ENCODE measurements at places on chromosomes 11 and 22.
A peak's percentile ranks its signal among the peaks of the same experiment; 100 is the strongest.

DNA sequence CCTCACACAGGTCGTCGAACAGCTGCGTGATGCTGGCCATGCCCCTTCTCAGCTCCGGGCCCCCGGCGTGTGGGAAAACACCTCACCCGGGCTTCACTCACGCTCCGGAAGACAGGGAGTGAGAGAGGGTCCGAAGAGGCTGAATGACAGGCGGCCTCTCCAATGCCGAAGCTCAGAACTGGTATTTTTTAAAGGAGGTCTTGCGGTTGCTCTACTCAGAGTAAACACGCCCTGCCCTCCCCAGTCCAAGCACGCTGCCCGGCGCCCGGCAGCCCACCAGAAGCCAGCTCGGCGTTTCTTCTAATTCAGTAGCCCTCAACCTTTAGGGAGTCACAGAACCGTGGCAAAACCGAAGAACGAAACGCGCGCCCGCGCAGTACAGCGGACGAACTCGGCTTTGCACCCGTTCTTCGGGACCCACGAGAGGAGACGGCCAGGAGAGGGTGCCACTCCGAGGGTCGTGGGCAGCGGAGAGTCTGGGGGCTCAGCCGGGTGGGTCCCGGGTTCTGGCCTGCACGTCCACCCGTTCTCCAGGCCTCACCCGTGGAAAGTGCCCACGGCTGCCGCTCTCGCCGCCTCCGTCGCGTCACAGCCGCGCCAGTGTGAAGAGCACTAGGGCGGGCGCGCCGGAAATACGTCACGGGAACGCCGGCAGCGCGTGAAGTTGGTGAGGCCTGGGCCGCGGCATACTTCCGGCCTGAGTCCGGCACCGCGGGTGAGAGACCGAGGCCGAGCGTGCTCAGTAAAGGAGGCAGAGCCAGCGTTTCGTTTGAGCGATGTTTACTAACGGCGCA is at the start of gene TUBGCP6:
TSS of gene TUBGCP6 (minus strand) at position 604 of the 794 bp plus-strand sequence. CDS start at position 40, 564 bp downstream.
- peak; percentile 92 for DNase-seq

- DNase-seq: peak; percentile 35
These were observed 506.3 kb upstream of the LUZP2 start for GRCh38 chr11:23990346-23991164.

DNA sequence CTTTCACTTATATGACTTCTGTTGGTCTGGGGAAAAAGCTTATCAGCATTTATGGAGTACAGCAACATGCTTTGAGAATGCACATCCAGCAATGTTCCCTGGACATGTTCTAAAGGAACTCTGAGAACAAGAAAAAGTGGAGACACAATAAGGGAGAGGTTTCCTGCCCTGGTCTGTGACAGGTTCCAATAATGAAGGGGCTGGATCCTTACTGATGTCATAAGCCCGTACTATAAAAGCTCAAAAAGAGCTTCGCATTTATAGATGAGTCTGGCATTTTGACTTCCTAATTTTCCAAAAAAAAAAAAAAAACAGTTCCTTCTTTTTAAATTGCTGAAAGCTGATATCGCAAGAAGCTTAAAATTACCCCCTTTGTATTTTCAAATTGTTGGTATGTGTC is 129.1 kb downstream of the MPPED2 start:
- no peak for DNase-seq

DNA sequence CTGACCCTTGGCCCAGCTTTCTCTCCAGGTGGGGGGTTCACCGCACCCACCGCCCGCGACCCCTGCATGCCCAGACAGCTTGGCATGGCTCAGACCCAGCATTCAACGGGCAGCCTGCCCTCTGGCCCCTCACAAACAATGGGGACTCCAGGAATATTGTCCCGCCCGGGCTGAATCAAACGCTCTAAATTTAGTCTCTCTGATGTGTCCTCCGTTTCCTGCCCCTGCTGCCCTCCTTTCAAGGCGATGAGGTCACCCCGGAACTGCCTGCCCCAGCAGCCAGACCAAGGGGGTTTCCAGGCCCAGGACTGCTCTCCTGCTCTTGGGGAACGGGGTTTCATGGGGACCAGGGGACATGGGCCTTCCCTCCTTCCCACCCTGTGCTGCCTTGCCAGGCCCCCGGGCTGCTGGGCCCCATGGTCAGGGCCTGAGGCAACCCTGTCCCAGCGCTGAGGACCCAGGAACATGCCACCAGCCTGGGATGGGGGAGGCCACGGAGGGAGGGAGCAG is 10.1 kb upstream of the PDGFB start:
- peak; percentile 95 for DNase-seq

GRCh38 chr22:29310863-29311339 is 4.5 kb downstream of the GAS2L1 start:
- peak; percentile 90 for DNase-seq

DNA sequence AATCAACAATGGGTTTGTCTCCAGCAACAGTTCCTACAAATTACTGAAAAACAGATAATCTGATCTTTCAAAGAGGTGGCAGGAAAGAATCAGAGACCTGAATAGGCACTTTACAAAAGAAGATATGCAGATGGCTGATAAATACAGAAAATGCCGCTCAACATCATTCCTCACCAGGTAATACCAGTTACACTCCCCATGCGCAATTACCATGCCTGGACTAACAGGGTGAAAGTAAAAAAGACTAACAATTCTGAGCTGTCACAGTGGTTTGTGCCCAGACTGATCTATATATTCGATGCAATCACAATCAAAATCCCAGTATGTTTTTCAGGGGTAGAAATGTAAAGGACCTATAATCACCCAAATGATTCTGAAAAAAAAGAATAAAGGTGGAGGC is 10.0 kb downstream of the SNX32 start:
- DNase-seq: no peak

- DNase-seq: no peak
These were observed 71.7 kb downstream of the PAK1 start for GRCh38 chr11:77402218-77402556.

GRCh38 chr11:3861683-3862082 is 6.2 kb downstream of the STIM1 start:
- no peak for DNase-seq

GRCh38 chr22:39577366-39577765 is 6.8 kb downstream of the CACNA1I start:
- DNase-seq: no peak

DNA sequence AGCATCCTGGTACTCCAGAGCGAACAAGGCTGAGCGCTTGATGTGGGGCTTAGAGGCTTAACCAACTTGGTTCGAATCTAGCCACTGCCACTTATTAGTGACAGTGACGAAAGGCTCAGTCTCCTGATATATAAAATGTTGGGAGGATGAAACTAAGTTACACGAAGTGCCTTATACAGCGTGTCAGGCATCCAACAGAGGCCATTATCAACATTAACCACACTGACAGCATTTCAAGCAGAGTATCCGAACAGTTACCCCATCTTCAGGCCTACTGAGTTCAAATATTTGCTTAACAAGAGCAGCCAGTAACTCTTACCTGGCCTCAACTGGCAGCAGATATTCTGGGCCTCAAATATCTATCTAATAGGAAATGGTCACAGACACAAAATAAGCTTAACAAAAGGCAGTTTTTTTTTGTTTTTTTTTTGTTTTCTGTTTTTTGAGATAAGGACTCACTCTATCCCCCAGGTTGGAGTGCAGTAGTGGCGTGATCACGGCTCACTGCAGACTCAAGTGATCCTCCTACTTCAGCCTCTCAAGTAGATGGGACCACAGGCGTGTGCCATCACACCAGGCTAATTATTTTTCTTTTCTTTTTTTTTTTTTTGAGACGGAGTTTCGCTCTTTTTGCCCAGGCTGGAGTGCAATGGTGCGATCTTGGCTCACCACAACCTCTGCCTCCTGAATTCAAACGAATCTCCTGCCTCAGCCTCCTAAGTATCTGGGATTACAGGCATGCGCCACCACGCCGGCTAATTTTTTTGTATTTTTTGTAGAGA is 2.9 kb downstream of the SERPIND1 start:
- no peak for DNase-seq

- DNase-seq: no peak
These were observed 5.5 kb downstream of the C11orf24 start for GRCh38 chr11:68266121-68266891.

DNA sequence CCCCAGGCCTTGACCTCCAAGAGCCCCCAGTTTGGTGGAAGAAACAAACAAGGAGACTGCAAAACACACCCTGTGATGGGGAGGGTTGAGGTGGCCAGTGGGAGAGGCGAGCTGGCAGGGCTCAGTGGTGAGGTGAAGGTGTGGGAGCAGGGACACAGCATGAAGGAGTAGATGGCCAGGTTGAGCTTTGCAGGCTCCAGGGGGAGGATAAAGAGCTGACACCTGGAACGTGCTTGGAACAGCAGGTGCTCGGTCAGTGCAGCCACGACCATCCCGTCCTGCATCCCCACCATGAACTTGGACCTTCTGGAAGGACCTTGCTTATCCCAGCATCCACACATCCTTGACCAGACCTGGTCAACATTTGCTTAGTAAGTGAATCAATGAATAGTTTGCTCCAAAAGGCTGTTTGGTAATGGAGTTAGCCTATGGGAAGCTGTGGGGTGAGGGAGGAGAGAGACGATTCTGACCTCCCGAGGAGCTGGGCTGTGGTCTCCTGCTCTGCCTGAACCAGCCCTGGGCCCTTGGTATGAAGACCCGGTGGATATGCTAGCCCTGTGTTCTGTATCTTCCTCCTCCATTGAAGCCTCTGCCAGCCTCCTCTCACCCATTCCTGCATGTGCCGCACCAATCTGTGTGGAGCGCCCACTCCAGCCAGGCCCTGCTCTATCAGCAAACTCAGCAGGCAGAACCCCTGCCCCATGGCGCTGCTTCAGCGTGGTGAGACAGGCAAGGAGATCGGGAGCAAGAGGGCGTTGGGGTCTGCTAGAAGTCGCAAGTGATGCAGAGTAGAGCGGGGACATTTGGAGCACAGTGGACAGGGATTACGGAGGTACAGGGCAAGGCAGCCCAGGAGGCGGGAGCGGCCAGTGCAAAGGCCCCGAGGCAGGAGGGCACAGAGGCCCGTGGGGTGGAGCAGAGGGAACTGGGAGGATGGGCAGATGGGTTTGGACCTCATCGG is 9.9 kb downstream of the LINC01488 start:
- no peak for DNase-seq

GRCh38 chr11:78390809-78391208 is 26.8 kb downstream of the GAB2 start:
- DNase-seq: no peak

- DNase-seq: no peak
These were observed 904.5 kb downstream of the DLG2 start for GRCh38 chr11:84722583-84723108.

GRCh38 chr11:37747121-37747520 is 1149.1 kb upstream of the RAG2 start:
- DNase-seq: no peak

- no peak for DNase-seq
These were observed 6.3 kb downstream of the GRIK4 start for GRCh38 chr11:120517801-120518291.

DNA sequence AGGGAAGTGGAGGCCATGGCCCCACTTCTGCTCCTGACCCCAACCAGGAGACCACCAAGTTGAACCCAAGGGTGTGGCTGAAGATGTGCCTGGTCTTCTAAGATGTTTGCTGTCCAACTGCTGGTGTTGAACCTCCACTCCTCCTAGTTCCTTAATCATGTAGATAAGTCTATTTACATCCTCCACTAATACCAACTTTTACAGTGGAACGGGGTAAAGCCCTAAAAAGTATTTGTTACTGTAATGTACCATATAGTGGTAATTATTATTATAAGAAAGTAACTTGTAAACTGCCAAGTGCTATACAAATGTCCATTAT is 19.0 kb upstream of the RASSF10 start:
- DNase-seq: no peak

DNA sequence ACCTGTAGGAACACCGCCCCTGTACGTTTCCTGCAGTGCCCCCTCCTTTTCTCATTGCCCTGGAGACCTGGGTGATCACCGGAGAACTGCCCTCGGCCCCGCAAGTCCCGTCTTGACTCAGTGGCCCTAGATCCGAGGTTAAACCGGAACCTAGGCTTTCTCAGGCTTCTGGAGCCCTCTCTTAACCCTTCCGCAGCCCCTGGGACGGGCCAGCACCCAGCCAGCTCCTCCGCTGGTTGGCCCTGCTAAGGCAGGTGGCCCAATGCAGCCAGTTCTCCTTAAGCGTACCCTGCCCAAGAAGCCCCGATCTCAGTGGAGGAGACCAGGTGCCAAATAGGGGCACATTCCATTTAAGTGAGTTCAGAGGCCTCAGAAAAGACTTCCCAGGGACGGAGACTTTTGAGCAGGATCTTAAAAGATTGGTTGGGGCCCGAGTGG is 776 bp downstream of the NLRX1 start:
- DNase-seq: no peak

- DNase-seq: no peak
These were observed 680.5 kb upstream of the API5 start for GRCh38 chr11:42631220-42631843.

DNA sequence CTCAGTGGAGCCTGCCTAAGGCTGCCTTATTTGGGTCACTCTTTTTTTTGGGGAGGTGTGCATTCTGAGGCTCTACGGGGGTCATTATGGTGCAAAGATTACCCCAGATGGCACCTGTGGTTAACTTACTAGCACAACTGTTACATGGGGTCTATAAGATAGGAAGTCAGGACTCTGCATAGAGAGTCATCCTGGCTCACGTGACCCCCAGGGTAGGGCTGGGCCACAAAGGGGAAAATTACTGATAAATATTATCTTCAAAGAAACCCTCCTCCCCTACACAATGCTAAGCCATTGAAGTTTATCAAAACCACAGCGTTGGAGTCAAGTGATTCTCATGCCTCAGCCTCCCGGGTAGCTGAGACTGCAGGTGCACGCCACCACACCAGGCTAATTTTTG is 397.1 kb downstream of the MN1 start:
- no peak for DNase-seq

DNA sequence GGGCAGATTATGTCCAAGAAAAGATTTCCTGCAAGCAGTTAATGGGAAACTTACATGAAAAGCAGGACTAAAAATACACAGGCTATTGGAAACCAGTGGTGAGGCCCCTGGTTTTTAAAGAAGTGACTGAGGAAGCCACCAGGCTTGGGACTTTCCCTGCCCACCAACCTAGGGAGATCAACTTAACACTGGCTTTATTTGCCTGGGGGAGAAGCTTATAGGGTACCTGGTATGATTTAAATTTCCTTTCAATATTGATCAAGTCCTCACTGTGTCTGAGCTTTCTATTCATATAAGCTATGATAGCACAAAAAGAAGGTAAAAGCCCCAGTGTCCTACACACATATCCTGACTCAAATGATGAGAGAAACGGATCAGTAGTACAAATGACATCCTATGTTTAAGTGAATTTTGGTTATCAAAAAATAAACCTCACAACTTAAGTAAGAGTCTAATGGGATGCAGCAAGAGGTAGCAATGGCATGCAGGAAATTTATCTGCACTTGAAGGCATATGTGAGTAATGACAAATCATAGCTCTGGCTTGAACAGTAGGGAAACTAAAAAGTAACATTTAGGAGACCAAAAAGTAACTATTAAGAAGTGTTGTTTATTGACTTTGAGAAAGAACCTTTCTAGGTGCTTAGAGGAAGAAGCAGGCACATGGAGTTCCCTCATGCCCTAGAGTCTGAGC is 85.3 kb downstream of the GAB2 start:
- DNase-seq: no peak

DNA sequence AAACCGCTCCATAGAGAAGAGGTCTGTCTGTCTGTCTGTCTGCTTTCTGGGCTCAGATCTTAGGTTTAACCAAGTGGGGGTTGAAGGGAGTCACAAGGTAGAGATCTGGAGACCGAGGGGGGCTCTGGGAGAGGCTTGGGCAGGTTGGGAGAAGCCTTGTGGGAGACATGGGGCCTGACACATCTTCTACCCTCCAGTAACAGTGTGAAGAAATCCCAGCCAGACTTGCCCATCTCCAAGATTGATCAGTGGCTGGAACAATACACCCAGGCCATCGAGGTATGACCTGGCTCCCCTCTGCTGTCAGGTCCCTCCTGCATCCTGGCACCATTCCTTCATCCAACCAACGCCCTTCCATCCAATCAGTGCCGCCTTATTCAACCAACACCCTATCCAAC is 7.4 kb downstream of the PRR33 start:
- no peak for DNase-seq

GRCh38 chr22:45444168-45444567 is 30.7 kb downstream of the RIBC2 start:
- DNase-seq: no peak
